ENCODE measurements at places on chromosomes 5 and 9.

DNA sequence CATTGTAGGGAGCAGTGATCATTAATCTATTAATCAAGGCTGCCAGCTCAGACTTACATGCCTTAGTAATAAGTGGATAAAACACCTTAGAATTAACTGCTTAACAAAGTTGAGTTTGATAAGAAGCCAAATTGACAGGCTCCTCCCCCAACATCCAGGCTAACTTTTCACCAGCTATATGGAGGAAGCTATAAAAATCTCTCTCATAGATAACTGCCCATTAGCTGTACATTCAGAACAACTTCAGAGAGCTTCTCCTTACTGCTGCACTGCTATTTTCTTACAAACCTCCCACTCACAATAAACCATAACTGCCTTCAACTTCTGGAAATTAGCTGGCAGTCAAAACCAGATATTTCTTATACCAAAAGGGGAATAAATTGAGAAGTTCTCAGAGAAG is 364.1 kb downstream of the PRELID2 start:
- no peak for DNase-seq

- no peak for DNase-seq
Measured at GRCh38 chr9:15115702-15116101, 191.3 kb downstream of the TTC39B start.

- DNase-seq: no peak
Measured at GRCh38 chr5:173383711-173384110, 55.5 kb upstream of the STC2 start.

DNA sequence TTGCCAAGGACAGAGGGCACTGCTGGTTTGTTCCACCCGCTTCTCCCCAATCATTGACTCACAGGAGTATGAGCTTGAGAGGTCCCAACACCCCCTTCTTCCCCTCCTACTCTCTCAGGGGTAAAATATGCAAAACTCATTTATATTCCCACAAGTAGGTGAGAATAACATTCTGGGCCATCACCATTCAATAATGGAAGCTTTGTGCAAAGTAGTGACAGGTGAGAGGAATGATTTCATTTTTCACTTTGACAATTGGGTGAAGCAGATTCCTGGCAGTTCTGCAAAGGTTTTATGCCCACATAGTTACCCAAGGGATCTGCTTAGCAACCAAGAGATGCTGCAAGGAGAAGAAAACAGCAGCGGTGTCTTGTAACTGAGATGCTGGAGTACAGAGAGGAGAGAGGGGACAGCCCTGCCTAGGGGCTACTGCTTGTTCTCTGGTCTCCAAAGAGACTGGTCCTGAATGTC is 137.6 kb downstream of the CMYA5 start:
- no peak for DNase-seq

- DNase-seq: peak; percentile 48
Measured at GRCh38 chr9:77455312-77455927, 192.7 kb downstream of the GNA14 start.

DNA sequence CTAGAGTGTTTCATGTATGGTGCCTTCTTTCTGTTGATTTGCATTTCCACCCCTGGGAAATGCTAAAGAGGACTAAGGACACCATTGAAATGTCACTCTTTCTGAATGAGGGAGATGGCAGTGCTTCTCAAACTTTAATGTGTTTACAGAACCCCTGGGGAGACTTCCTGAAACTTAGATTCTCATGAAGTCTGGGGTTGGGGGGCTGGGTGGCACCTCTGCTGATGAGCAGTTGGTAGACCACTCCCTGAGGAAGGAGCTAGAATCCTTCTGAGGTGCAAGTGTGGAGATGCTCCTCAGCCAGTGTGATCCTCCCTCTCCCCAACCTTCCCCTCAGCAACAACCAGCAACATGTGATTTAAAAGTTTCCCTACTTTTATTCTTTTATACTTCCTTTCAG is 546.8 kb downstream of the LRRC70 start:
- DNase-seq: no peak

DNA sequence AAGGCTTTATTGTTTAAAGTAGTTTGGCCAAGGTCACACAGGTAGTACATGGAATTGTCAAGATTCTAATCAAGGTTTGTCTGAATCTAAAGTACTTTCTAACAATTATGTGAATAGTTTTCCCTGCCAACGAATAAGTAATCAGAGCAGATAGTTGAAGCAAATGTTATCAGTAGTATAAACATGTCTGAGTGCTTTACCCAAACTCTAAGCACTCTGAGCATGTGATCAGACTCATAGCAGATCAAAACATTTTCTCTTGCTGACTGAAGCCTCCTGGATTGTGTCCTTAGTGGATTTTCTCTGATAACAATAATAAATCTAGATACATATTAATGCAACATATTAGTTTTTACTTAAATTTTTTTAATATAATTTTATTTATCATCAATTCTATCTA is 995.0 kb downstream of the EFNA5 start:
- DNase-seq: no peak

DNA sequence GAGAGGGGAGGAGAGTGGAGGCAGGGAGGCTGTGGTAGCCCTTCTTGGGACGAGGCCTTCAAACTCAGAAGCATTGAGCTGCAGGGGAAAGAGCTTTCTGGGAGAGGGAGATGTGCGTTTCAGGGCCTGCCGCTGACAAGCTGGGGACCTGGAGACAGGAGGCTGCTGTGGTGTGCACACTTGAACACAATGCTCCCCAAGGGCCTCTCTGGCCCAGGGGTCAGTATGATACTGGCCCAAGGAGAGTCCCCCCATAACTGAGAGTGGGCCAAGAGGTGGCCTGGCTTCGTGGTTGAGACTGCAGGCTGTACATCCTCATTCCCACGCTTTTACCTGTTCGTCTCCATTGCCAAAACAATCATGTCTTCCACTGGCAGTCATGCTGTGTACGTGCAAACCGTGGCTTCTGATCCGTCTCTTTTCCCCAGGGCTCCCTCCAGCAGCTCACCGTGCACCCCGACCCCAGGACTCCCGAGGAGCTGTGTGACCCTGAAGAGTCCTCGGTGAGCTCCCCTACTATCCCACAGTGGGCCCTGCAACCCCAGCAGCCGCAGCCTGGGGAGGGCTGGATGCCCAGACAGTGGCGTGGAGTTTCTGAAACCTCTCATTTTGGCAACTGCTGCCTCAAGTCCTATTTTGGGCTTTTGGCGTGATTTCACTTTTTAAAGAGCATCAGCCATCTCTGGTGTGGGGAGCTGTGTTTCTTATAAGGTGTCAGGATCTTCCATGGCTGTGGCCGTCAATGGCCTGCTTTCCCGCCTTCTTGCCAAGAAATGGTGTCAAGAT is 43.4 kb downstream of the COL15A1 start:
- no peak for DNase-seq

DNA sequence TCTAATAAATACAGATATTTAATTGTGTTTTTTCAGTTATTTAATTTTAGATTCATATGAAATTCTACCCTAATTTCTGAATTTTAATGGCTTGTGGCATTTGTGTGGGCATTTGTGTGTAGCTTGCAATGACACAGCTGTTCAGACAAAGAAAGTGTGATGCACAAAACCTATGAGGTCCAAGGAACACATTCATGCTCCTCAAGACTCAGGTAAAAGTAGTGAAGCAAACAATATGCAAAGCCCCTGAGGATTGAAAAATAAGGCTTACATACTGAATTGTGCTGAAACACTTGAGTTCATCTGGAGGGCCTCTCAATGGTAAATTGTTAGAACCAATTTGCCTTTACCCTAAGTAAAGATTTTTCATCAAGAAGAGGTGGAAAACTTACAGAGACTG is 28.1 kb downstream of the IL7R start:
- DNase-seq: no peak

DNA sequence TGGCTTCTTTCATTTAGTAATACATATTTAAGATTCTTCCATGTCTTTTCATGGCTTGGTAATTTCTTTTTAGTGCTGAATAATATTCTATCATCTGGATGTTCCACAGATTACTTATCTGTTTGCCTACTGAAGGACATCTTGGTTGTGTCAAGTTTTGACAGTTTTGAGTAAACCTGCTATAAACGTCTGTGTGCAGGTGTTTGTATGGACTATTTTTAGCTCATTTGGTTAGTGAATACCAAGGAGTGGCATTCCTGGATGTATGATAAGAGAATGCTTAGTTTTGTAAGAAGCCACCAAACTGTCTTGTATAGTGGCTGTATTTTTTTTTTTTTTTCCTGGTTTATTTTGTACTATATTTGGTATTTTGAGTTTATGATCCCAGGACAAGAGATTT is 38.4 kb downstream of the PRRC1 start:
- no peak for DNase-seq

DNA sequence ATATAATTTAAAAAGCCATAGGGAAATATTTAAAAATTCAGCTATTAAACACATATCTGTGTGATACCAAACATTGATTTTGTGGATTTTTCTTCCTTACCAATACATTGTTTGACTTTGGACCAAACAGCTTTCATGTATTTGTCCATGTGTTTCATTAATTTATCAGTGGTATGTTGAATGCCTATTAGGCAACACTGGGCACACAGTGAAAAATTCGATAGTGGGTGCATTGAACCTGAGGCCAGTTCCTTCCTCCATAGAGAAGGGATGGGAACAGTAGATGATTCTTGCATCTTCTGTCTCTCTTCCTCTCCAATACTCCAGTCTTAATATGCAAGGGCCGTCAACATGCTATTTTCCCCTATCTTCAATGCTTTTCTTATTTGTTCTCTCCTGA is 110.2 kb upstream of the NR3C1 start:
- no peak for DNase-seq

DNA sequence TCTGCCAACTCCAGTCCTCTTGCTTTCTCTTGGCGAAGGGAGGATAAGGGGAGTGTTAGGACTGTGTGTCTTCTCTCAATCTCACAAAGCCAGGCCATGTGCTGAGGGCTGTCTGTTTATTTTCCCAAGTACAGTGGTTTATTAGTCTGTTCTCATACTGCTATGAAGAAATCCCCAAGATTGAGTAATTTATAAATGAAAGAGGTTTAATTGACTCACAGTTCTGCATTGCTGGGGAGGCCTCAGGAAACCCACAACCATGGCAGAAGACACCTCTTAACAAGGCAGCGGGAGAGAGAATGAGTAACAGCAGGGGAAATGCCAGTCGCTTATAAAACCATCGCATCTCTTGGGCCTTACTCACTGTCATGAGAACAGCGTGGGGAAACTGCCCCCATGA is 36.2 kb upstream of the CKS2 start:
- peak; percentile 20 for DNase-seq

GRCh38 chr5:57447658-57448057 is 35.0 kb downstream of the ACTBL2 start:
- DNase-seq: no peak

GRCh38 chr9:96258967-96259366 is 43.0 kb downstream of the HSD17B3 start:
- no peak for DNase-seq

DNA sequence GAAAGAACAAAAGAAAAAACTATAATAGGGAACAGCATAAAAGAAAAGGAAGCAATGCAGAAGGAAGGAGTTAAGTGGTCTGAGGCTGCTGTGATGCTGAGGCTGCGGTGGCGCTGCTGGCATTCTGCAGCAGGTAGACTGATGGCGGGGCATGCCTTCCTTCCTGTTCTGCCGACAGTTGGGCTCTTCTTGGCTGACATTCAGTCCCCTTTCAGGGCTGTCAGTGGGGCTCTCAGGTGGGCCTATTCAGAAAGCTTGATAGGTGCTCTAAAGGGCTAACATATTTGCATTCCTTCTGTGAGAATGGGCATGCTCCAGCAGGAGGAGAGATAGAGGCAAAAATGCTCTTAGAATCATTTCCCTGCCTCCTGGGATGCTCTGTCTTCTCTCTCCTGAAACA is 5.1 kb upstream of the CLINT1 start:
- DNase-seq: no peak

DNA sequence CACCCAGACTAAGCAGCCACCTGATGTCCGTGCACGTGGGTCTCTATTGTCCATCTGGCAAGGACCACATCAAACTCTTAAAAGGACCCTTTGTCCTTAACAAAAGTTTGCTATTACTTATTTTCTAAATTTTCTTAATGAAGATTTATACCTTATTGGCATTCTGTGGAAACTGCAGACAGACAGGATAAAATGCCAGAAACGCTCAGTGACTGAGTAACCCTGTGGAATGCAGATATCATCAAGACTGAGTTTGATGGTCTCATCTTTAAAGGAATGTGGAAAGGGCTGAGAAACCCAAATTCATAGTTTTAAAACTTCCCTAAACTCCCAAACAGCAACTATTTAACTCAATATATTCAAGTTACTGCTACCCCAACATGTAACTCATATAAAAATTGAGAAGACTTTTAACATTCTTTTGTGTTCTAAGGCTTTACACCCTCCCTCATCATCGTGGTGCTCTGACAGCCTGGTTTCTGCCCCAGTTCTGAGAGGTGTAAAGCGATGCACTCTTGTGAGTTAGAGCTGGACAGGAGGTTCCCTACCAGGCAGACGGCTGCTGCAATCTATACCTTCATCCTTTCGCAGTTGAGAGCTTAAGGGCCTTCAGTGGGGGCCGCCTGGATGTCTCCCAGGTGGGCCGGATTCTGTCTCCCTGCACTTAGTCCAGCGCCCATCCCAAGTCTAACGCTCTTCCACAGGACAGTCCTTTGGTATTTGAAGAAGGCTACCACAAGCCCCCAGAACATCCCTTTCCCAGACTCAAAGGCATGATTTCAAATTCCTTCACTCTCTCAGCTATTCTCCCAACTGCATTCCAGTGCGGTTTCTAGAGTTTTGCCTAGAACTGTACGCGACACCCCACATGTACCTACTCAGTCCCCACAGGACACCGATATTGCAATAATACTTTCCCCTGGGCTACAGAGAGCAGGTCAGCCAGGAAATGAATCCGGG is 68.9 kb downstream of the DAP start:
- DNase-seq: no peak

DNA sequence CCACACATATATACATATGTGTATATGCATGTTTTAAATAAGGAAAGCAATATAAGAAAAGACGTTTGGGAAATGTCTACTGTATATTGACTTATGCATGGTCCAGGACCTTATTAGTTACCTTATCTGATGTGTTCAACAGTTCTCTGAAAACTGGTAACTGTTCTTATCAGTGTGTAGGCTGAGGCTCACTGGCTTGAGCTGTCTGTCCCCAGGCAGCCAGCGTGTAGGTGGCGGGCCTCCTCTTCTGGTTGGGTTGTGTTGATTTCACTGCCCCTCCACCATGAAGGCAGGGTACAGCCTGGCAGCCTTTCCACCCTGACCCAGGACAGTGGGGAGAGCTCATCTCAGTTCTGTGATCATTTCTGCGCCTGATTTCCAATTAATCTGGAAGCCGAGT is 38.7 kb upstream of the SEMA4D start:
- DNase-seq: peak; percentile 81

Data from GF-D8 (cell line).